ENCODE measurements at places on chromosomes 11 and 22.

DNA sequence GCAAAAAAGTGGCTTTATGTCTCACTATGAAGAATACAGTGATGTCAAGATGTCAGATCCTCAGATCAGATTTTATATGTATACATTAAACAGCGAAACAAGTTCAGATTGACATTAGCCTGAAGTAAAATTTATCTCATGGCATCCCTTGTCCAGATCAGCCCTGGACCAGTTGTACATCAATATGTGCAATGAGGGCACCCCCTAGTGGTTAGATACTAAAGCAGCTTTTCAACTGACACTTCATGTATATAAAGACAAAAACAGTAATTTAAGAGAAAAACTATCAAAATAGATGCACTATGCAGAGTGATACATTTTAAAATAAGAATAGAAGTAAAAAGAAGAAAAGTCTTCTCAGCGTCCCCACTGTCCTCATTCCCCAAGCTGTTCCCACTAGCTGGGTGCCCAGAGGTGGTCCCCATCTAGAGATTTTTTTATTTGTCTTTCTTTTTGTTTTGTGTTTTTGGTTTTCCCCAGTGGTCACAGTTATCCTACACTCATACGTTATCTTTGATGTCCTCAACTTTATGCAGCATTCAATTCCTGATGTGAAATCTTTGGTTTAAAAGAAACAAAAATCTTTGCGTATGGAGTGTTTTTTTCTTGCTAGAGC is 2193.4 kb upstream of the RAG2 start:
- no peak for DNase-seq

DNA sequence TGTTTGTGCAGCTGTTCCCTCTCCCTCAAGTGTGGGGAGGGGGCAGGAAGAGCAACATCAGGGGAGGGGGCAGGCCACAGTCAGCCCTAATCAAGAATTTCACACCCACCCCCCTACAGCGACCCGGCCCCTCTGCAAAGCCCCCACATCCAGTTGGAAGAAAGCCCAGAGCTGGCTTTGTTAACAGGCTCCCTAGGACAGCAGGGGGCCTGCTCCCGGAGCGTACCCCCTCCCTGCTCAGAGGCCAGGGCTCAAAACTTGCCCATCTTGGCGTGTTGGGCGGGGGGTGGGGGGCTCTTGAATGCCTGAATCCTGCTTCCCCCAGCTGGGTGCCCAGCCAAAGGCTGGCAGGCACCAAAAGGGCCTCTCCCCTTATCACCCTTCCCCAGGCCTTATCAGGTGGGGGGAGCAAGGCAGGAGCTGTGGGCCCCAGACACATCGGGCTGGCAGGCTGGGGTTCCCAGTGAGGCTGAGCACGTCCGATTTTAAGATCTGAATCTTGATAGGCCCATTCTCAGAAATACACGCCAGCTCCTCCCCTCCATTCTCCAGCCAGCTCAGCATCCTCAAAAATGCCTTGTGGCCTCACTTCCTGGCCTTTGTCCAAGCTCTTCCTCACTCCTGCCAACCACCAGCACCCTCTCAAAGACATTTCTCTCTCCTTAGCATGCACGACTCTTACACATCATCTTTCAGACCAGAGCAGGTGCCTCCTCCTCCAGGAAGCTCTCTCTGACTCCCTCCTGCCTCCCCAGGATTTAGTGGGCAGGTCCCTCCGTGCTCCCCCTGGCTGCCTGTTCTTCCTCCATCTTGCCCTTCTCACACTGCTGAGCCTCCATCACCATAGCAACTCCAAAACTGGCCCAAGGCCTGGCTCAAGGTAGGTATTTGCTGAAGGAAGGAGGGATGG is 384.8 kb downstream of the MN1 start:
- DNase-seq = no peak

- peak; percentile 61 for DNase-seq
Measured at GRCh38 chr11:74449369-74449931, 17.9 kb downstream of the KCNE3 start.

DNA sequence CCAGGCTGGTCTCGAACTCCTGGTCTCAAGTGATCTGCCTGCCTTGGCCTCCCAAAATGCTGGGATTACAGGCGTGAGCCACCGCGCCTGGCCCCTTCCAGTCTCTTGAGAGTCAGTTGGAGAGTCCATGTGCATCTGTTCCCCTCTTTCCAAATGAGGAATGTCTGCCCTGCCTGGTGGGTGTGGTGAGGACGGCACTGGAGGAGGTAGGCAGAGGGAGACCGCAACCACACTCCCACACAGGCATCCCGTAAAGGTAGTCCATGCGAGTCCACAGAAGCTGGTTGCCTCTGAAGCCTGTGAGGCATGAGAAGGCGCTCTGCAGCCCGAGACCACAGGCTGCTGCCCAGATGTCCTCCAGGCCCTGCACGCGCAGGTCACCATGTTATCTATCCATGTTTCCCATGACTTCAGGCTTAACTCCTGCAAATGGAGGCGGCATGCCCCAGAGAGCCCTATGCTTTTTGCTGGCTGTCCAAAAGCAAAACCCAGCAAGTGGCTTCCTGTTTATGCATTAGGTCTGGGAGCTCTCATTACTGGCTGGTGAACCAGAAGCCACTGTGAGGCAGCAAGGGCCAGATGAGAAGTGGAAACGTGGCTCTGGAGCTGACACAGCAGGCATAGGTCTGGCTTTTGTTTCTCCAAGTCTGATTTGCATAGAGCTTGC is 43.4 kb downstream of the GRIK4 start:
- no peak for DNase-seq

DNA sequence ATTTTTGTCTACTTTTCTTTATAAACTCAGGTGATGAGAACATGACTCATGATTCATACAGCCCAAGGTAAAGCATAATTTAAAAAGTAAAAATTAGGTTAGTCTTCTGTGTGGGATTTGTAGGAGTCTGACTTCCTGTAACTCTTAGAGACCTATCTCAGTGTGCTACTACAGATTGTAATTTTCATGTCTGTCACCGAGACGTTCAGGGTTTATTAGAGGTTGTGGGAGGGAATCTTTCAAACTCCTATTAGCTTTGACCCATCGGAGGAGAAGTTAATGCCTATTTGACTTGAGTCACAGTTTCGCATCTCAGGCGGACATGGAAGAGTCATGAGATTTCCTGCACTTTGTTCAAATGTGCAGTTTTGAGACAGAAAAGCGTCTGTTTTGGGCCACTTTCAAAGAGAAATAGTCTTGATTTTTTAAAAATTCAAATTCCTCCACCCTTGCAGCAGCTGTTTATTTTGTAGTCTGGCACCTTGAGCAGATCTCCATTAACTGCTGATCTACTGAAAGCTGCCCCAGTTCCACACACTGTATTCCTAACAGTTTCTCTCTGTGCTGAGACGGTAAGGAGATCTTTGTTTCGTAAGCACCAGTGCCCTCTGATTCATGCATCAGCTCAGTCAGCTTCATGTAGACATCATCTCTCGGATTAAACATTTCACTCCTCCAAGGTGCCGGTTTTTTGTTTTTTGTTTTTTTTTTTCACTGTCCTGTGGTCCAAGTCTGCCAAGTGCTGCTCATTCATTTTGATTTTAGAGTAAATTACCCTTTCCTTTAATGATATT is 24.3 kb downstream of the ALKBH3 start:
- DNase-seq = no peak

Data from memory B cell (primary cell).